Osteoblast (primary cell): ENCODE measurements at places on chromosomes 13 and 19. TPM values are rescaled to one million over a fixed set of nuclear protein-coding genes. Genes with fewer than 3 reads are reported as not detected.

- peak; percentile 59 for DNase-seq
These were observed 19.6 kb downstream of the C2CD4C start for GRCh38 chr19:389255-389934.

Gene ZNF382
- total RNA-seq = 12.3 and 16.2 TPM in 2 replicates

DNA sequence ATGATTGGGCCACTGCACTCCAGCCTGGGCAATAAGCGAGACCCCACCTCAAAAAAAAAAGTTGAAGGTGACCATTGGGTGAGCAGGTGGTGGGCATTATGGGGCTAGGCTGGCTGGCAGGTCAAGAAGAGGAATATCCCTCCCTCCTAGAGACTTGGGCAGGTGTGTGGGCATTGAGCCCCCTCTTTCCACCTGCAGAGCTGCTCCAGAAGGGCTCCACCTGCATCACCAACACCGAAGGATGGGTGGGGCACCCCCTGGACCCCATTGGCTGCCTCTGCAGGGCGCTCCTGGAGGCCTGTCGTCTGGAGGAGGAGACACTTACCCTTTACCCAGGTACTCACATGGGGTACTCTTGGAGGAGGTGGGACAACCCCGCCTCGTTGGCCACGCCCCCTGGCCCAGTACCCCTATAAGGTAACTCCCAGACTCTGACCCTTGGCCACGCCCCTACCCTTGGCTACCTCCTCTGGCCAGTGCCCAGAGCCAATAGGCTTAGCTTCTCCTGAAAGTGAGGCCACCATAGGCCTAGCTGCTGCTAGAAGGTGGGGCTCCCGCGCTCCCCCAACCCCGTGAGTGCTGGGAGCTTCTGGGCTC lies 21.9 kb downstream of the ZSWIM4 start:
- peak; percentile 66 for DNase-seq

DNA sequence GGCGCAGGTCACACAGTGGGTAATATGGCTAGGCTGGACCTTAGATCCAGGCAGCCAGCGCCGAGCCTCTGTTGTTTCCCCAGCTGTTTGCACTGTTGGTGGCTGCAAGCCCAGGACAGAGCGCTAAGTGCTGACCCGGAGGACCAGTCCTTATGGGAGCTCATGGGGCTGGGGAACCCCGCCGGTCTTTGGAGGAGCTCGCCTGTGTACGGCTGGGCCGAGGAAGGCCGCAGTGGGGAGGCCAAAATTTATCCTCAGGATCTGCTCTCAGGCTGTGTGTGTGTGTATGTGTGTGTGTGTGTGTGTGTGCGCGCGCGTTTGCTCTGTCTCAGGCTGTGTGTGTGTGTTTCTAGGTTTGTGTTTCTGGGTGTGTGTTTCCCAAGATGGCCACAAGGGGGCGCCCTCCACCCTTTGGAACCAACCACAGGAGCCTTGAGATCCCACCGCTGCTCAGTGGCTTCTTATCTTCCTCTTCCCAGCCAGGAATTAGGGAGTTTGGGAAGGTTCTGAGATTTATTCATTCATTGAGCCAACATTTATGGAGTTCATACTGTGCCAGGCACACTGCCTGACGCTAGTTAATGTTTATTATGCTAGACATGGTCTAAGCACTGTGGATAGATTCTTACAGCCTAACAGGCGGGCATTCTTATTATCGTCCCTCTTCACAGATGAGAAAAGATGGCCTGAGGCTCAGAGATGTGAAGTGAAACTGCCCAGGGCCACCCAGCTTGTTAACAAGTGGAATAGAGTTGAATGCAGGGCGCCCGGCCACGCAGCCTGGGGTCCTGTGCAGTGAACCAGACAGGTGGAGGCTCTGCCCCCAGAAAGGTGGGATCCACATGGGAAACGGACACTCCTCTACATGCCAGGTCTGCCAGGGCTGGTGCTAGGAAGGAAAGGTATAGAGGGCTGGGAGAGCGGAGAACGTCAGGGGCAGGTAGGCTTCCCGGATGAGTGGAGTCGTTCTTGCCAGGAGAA lies 13.0 kb downstream of the PGLYRP1 start:
- DNase-seq = peak; percentile 95

DNA sequence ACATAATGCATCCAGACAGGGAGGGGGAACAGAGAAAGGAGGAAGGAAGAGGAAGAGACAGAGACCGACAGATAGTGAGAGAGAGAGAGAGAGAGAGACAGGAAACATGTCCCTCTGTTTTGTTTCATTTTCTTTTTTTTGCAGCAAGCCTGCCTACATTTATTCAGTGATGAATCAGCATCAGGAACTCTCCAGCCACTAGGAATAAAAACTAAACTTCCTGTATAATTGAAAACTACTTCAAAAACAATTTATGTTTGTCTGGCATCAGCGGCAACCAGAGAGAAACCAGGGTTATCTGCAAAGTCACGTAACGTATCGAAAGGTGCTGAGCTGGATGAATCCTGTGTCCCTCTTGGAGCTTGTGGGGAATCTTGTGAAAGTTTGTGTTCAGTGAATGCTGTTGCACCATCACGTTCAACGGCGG lies 148.6 kb upstream of the SOX21 start:
- no peak for DNase-seq

- peak; percentile 89 for DNase-seq
These were observed 1.3 kb downstream of the HCST start for GRCh38 chr19:35903550-35904179.

- no peak for DNase-seq
These were observed 752.8 kb downstream of the LIG4 start for GRCh38 chr13:107462501-107462900.

Gene APOE
- total RNA-seq = 44.5 and 46.6 TPM in 2 replicates

- DNase-seq = no peak
These were observed 38.5 kb upstream of the FGF14 start for GRCh38 chr13:102440259-102440936.

DNA sequence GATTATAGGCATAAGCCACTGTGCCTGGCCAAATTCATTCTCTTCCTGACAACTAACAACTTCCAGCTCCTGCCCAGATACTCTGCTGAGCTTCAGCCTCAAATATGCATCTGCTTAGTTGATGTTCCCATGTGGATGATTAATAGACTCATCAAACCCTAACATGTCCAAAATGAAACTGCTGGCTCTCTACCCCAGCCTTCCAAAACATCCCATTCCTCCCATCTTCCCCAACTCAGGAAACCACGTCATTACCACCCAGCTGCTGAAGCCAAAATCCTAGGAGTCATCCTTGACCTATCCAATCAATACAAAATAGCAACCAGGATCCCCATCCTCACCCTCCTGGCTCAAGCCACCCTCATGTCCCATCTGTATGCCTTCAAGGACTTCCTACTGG lies 20.9 kb downstream of the POU2F2 start:
- peak; percentile 94 for DNase-seq

DNA sequence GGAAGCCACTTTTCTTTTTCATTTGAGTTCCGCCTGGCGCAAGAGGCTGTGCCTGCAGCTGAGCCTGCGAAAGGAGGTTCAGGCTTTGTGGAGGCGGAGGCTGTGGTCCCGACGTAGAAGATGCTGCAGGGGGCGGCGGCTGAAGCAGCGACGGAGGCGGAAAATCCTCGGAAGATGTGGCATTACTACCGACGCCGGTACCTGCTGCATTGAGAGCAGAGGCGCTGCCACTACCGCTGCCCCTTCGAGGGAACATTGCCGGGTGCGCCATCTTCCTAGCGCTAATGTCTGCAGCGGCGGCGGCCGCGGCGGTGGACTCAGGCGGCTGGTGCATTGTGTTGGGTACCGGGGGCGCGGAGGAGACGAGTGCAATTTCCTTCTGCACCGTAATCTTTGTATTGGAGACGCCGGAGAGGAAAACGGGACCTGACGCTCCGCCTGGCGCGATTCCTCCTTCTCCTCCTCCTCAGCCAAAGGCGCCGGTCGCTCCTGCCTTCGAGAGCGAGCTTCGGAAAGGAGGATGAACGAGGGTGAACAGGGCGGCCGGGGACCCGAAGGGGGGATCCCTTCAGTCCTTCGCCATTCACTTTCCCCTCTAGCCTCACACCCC lies at the start of gene TSC22D1:
TSC22D1 (minus strand) TSS at position 590 of the 610 bp plus-strand sequence; CDS start at position 334, 256 bp downstream.
- peak; percentile 82 for DNase-seq

GRCh38 chr13:110311443-110312338 lies 4.6 kb downstream of the COL4A2 start:
- DNase-seq = no peak

DNA sequence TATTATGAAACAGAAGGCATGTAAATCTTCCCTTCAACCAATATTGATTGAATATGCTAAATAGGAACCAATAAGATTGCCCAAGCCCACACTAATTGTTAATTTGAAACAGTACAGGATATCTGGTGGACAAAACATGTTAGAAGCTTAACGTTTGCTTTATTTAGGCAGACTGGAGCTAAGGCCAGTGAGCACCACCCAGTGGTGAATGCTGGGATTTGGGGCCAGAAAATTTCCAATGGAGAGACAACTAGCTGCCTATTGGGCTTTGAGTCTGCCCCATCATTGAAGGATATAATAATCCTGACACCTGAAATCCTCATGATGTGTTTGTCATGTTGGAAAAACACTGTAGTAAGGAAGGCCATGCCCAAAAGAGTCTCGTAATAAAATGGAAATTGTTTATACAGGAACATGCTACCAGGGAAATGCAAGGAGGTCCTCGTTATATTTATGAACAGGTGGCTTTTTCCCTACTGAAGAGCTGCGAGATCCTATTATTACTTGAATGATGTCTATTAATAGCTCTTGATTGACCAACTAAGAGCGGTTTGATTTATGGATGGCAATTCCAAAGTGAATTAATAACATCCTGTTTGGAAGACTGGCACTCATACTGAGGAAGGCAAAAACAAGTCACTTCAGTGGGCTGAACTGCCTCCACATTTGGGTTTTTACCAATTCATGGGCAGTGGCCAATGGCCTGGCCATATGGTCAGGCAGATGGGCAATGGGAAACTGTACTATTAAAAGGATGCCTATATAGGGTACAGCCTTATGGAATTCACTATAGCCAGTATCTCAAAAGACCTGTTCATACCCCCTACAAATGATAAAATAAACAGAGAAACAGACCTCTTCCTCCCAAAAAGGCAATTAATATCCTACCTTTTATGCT lies 8.7 kb downstream of the SIGLECL1 start:
- DNase-seq = peak; percentile 47

Gene PSG6
- total RNA-seq = not detected in 2 replicates

DNA sequence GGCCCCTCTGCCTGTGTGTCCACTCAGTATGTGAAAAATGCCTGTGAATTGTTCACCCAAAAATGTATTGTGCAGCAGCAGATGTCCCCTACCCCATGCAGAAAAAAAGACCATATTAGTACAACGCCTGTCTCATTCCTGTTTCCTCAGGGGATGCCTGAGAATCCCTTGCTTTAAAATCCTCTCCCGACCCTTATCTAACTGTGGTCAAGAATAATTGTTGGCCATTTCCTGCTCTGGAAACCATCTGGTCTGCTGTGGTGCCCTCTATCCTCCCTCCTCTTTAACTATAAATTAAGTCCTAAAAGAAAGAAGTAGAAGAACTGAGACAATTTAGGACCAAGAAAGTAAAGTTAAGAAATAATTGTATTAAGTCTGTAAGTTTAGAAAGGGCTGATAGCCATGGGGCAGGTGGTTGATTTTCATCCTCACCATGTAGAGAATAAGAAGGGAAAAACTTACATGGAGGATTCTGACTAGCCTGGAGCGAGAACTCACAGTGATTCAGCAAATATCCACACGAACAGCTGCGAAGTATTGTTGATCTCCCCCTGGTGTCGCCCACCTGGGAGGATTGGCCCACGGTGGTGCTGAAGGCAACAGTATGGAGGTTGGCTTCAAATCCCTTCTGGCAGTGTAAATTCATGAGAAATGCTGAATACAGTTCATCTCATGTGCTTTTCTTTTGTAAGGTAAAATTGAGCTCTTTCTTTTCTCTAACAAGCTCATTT lies 85.6 kb downstream of the COL4A2 start:
- DNase-seq = no peak

Gene ZNF90
- 1.1 and 1.2 TPM in 2 replicates for total RNA-seq

DNA sequence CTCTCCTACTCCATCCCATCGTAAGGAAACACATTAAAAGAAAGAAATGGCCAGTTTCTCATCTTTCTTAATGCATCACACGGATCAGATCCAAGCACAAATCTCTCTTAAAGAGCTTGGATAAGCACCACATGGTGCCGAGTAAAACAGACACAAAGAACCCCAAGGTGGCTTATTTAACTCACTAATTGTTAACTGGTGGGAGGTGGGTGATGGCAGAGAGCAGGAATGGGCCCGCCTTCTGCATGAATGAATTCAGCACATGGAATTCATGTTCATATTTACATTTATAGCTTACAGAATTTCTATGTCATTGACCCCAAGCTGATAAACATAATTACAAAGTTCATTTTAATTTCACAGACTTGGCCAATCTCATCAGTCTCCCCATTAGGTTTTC lies 89.9 kb downstream of the MZT1 start:
- peak; percentile 41 for DNase-seq

DNA sequence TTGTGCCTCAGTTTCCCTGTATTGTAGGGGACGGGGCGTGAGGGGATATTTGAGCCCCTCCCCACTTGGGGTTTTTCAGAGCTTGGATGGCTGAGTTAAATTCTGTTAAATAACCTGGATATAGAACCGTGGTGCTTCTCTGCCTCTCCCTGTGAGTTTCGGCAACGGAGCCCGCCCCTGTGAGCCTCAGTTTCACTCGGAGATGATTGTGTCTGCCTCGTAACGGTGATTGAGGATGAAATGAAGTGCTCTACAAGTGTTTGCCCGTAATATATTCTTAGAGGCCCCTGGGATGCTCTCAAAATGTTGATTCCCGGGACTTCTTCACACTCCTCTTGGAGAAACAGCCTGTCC lies 509 bp downstream of the KXD1 start:
- DNase-seq = no peak

Gene HIPK4
- 0.29 and 0.36 TPM in 2 replicates for total RNA-seq

DNA sequence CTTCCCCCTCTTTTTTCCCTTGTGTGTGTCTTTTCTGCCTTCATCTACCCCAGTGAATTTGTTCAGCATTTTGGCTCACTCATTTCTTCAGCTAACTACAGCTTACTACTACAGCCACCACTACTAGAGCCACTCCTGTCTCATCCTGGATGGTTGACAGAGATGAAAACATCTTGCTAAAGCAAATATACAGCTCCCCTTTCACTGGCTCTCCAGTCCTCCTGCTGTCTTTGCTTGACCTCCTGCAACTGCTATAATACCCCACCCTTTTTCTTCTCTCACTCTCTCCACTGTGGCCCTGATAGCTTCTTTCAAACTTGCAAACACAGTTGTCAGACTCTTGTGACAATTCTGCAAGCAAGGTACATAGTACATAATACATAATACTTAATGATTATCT lies 523.6 kb downstream of the DCT start:
- no peak for DNase-seq

GRCh38 chr13:22311734-22312404 lies 641.0 kb downstream of the FGF9 start:
- DNase-seq = no peak

DNA sequence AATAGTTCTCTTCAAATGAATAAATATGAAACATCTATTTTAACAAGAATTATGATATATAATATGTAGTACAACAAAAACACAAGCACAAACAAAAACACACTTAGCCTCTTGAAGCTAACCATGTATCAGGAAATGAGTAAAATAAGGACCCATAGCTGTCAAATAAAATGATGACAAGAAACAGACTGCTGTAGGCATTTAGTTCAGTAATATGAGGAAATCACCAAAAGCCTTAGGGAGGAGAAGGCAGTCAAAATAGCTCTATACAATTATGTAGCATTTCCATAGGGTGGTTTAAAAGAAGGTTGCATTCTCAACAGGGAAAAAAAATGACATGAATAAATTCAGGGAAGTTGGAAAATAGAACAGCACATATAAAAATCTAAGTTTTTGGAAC lies 163.4 kb downstream of the PCDH20 start:
- no peak for DNase-seq

Gene ZSCAN4
- under 0.01 and 0.36 TPM in 2 replicates for total RNA-seq

Gene KASH5
- total RNA-seq = not detected in 2 replicates
